ENCODE measurements at places on chromosomes 5 and 9. TPM values are rescaled to one million over a fixed set of nuclear protein-coding genes. Genes with fewer than 3 reads are reported as not detected.

GRCh38 chr5:115284021-115284420, 12.4 kb downstream of the CCDC112 start:
- no peak for DNase-seq
- no peak overlapping the region for H3K27ac ChIP-seq
- no peaks in the 10 kb centered on the region for H3K27me3 ChIP-seq
- H3K36me3 ChIP-seq, result no peaks in the 10 kb centered on the region

- H3K27me3 ChIP-seq, result no peaks in the 10 kb centered on the region
- no peaks in the 10 kb centered on the region for H3K36me3 ChIP-seq
Measured at GRCh38 chr5:52554293-52554692, 233.4 kb upstream of the ITGA1 start.

- no peak overlapping the region for H3K27ac ChIP-seq
- no peaks in the 10 kb centered on the region for H3K36me3 ChIP-seq
- DNase-seq, result no peak
- H3K4me3 ChIP-seq, result no peak overlapping the region
- no peaks in the 10 kb centered on the region for H3K27me3 ChIP-seq
Measured at GRCh38 chr5:173981185-173981761, 7.7 kb upstream of the C5orf47 start.

DNA sequence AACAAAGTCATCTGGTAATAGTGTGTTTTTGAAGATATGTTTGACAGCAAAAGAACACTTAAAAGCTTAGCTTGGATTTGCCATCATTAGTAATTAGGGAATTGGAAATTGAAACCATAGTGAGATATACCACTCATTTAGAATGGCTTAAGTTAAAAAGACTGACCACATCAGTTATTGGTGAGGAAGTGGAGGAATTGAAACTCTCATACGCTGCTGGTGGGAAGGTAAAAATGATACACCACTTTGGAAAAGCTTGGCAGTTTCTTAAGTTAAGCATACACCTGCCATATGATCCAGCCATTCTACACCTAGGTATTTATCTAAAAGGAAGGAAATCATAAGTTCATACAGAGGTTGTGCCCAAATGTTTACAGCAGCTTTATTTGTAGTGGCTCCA, 213.2 kb downstream of the TRIO start:
- no peak overlapping the region for H3K27ac ChIP-seq
- no peak overlapping the region for H3K4me3 ChIP-seq
- no peak for DNase-seq
- no peaks in the 10 kb centered on the region for H3K27me3 ChIP-seq
- H3K4me1 ChIP-seq, result no peaks in the 10 kb centered on the region

DNA sequence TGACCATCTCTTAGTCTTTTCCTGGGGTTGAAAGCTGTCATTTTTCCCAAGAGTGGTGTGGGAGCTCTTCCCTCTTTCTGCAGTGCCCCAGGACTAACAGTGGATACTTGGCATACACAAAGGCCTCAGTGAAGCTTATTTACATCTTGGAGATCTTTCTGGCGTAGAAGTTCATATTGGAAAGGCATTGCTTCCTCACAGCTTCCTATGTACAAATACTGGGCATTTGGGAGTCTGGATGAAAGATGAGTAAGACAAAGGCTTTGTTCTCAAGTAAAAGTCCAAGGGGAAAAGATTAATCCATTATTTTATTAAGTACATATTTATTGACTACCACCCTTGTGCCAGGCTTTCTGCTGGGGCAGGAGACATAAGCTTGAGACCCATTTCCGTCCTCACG, 22.0 kb downstream of the MAP3K1 start:
- no peaks in the 10 kb centered on the region for H3K27me3 ChIP-seq
- no peak overlapping the region for H3K4me3 ChIP-seq
- H3K36me3 ChIP-seq, result no peaks in the 10 kb centered on the region
- no peak overlapping the region for H3K27ac ChIP-seq
- DNase-seq, result no peak
- peaks cover 16% of the 10 kb centered on the region for H3K4me1 ChIP-seq

- no peak overlapping the region for H3K27ac ChIP-seq
- H3K4me1 ChIP-seq, result no peaks in the 10 kb centered on the region
- H3K4me3 ChIP-seq, result no peak overlapping the region
Measured at GRCh38 chr9:34929506-34930102, 28.5 kb upstream of the PHF24 start.

Gene FAM153A
- polyA plus RNA-seq, result 0.06 TPM

Gene NLN
- polyA plus RNA-seq, result 14.4 TPM

Gene ADAMTSL1
- polyA plus RNA-seq, result 0.35 TPM

Gene DNM1
- 0.34 TPM for polyA plus RNA-seq

Gene C8G
- polyA plus RNA-seq, result 0.72 TPM
